Stimulated activated CD8-positive, alpha-beta memory T cell treated with anti-CD3 and anti-CD28 coated beads, Interleukin-12 subunit alpha, Interleukin-12 subunit beta, amount 100 ng/mL, for 4 hours (primary cell): ENCODE measurements at places on chromosomes 1 and 21.
A peak's percentile ranks its signal among the peaks of the same experiment; 100 is the strongest.

- no peak for DNase-seq
Observed at GRCh38 chr21:44527983-44528633, 11.9 kb downstream of the KRTAP10-1 start.

- DNase-seq, result no peak
Observed at GRCh38 chr1:66266350-66266749, 267.6 kb upstream of the SGIP1 start.

DNA sequence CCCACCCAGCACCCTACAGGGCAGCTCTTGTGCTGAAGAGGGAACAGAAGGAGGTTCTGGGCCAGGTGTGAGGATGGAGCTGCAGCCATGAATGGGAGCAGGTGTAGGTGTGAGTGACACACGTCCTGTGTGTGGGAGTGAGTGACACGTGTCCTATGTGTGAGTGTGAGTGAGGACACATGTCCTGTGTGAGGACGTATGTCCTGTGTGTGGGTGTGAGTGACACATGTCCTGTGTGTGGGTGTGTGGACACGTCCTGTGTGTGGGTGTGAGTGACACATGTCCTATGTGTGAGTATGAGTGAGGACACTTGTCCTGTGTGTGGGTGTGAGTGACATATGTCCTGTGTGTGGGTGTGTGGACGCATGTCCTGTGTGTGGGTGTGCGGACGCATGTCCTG is 26.4 kb downstream of the MEGF6 start:
- peak; percentile 18 for DNase-seq

GRCh38 chr1:55286856-55287602 is 71.9 kb upstream of the USP24 start:
- no peak for DNase-seq

- DNase-seq, result no peak
Observed at GRCh38 chr1:60699325-60699724, 383.0 kb upstream of the NFIA start.
